HT-29 (cell line): ENCODE measurements at places on chromosomes 2 and 18. TPM values are rescaled to one million over a fixed set of nuclear protein-coding genes. Genes with fewer than 3 reads are reported as not detected.

LHCGR gene
- not detected in 2 replicates for total RNA-seq

- DNase-seq: no peak
Measured at GRCh38 chr2:173149491-173149890, 73.8 kb downstream of the MAP3K20 start.

EML4 gene
- total RNA-seq: 80.0 and 81.9 TPM in 2 replicates

DNA sequence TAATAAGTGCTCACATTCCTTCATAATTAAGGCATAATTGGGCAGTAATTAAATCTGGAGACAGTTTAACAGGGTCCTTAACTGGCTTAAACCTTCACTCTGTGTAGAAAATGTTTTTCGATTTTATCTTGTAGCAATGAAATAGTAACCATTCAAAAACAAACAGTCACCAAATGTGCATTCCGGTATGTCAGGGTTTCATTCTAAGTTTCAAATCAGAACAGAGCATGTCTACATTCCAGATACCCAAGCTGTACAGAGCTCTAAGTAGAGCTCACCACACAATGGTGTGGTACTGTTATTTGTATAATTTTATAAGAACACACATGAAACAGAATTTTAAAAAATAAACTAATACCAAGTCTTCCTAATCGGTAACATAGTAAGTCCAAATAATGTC, 52.6 kb downstream of the SMAD2 start:
- DNase-seq: no peak

FOXD4L1 gene
- total RNA-seq: not detected in 2 replicates

GRCh38 chr2:232910376-232910775, 40.3 kb downstream of the SNORC start:
- no peak for DNase-seq

DNA sequence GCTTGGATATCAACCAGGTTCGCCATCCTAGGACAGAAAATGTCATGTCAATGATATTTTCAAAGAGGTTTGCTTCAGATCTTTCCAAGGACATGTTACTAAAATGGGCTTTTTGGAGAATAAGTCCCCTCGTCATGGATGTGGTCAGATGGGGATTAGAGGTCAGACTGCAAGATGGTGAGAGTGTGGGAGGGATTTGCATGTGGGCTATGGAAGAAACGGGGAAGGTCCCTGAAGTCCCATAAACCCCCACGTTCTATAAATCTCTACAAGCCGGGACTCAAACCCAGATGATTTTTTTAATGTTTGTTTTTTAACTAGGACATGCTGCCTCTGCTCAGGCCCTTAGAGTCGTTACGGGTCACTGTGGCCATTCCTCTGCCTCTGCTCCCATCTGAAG, 37.7 kb upstream of the IGFBP5 start:
- no peak for DNase-seq

DNA sequence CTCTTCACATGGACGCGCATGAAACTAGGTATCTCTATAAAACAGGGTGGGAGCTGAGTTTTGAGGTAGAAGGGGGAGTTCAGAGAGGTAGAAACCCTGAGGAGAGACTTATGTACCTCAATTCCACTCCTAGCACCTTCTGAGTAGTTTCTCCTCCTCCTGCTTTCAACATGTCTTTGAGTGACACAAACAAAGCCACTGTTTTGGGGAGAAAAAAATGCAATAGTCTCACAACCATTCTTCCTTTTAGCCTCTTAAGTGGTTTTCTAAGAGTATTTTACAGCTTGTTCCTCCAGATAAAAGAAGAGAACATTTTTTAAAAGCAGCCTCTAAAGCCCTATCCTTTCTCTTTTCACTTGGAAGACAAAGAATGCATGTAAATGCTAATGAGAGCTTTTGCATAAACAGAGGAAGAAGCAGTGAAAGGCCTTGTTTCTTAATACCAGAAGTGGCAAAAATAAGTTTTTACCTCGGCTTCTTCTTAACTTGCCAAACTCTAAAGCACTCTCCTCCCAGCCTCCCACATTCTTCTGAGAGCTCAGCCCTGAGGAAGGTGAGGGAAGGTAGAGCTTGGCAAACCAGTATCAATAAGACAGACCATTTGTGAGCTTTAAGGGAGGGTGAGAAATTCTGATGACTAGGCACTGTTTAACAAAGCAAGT, 1304.4 kb upstream of the ACVR2A start:
- DNase-seq: no peak

DNA sequence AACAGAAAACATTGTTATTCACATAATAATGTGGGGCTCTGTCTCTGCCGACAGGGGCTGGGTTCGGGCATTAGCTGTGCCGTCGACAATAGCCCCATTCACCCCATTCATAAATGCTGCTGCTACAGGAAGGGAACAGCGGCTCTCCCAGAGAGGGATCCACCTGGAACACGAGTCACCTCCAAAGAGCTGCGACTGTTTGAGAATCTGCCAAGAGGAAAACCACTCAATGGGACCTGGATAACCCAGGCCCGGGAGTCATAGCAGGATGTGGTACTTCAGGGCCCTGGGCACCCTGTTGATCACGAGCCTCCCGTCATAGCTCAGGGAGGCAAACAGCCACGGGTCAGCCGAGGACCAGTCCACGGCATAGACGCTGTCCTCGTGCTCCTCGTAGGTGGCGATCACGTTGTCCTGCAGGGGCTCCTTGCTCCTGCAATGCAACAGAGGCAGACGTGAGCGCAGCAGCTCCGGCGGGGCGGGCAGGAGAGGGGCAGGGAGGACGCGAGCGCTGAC, 188.5 kb downstream of the EIPR1 start:
- no peak for DNase-seq

DNA sequence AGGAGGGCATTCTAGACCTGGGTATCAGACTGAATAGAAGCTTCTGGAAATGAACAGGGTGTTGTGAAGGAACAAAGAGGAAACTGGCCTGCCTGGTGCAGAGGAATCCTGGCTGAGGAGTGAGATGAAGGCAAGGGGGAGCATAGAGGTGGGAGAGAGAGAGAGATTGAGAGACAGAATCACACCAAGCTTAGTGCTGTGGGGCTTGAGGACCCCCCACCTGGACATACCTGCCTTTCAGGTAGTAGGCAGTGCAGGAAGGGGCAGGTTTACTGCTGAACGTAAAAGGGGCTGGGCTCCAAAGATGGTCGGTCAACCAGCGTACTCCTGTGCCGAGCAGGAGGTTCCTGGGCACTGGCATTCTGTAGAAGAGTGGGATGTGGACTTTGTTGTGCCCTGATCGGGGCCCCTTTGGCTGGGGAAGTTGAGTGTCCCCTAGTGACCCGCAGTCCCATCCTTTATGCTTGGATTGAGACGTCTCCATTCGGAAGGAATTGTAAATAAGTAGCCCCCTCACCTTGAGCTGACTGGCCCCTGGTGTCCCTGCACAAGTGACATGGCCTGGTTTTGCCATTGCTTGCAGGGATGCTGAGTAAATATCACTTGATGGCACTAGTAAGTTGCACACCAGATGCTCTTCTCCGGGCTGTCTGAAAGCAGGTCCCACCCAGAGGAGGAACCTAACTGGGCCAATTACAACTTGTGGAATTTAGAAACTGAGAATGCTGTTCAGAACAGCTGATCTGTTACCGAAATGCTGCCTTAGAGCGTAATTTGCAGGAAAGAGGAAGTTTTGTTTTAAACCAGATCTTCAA, 1.4 kb downstream of the UBE2F start:
- DNase-seq: no peak

DNA sequence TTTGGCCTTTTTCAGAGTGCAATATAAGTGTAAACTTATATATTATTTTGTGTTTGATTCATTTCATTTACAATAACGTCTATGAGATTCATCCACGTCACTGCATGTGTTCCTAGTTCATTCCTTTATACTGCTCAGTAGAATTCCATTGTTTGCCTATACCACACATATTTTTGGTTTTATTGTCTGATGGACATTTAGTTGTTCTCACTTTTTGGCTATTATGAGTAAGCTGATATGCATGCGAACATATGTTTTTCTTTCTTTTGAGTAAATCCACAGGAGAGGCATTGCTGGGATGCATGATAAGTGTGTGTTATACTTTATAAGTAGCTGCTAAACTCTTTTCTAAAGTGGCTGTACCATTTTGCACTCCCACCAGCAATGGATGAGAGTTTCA, 314.8 kb upstream of the HS6ST1 start:
- DNase-seq: no peak

CRACDL gene
- 7.6 and 9.5 TPM in 2 replicates for total RNA-seq

UGT1A3 gene
- total RNA-seq: 1.2 and 1.6 TPM in 2 replicates

TRIM43 gene
- total RNA-seq: not detected in 2 replicates

DNA sequence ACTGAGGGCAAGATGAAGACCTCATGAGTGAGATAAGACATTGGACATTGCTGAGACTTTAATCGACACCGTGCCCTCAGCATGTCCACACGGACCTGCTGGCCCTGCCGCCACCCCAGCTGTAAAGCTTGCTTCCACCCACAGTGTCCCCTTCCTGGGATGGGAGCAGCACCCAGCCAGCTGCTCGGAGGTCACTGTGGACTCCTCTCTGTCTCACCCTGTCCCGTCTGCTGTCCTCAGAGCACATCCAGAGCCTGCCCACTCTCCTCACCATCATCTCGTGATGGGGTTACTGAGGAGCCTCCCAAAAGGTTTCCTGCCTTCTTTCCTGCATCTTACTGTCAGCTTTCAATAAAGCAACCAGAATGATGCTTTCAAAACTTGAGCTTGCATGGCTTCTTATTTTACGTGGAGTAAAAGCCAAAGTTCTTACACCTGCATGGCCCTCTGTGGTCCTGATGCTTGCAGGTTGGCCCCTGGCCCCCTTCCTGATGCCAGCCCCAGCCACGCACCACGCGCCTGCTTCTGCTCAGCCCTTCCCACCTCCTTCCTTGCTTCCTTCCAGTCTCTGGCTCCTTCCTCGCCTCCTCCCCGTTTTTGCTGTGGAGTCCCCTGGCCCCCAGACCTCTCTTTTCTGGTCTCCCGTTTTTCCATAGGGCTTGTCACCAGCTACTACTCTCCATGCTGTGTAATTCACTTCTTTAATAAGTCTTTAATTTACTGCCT, 67.0 kb downstream of the DGKD start:
- no peak for DNase-seq
